HuH-7.5 (cell line): ENCODE measurements at places on chromosomes 16 and 17.
A peak's percentile ranks its signal among the peaks of the same experiment; 100 is the strongest.

GRCh38 chr16:17940584-17941364 is 395.8 kb downstream of the NPIPA8 start:
- DNase-seq, result no peak

- no peak for DNase-seq
Measured at GRCh38 chr16:81040842-81041241, 5.2 kb downstream of the ATMIN start.

GRCh38 chr16:59341368-59341767 is 607.3 kb upstream of the GOT2 start:
- no peak for DNase-seq

DNA sequence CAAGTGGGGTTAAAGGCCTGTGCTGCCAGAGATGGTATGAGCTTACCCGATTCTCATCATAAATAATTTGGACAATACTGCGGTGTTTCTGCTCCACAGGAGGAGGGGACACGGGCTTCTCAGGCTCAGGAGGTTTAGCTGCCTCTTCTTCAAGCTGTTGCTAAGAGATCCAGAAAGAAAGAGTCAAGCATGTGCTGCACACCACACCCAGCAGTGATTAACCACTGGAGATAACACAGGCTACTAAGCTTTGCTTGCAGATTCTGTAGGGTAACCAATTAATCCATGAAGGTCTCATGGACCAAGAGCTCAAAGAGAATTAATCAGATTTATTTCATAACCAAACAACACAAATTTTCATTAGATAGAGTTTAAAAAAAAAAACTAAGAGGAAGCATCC is 56.6 kb downstream of the NCOR1 start:
- DNase-seq, result no peak

- DNase-seq, result no peak
Measured at GRCh38 chr17:4326608-4327007, 39.9 kb downstream of the UBE2G1 start.

GRCh38 chr16:20385844-20386832 is 18.4 kb downstream of the PDILT start:
- DNase-seq, result peak; percentile 34

DNA sequence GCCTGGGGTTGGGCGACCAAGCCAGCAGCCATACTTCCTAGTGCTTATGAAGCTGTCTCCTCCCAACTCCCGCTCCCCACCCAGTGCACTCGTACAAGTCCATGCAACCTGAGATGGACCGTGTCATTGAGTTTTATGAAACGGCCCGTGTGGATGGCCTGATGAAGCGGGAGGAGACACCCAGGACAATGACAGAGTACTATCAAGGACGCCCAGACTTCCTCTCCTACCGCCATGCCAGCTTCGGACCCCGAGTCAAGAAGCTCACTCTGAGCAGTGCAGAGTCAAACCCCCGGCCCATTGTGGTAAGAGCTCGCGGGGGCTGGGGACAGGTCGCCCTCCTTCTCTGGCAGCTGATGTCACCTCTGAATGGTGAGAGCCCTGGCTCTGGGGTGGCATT is 11.0 kb upstream of the KATNB1 start:
- DNase-seq, result no peak

DNA sequence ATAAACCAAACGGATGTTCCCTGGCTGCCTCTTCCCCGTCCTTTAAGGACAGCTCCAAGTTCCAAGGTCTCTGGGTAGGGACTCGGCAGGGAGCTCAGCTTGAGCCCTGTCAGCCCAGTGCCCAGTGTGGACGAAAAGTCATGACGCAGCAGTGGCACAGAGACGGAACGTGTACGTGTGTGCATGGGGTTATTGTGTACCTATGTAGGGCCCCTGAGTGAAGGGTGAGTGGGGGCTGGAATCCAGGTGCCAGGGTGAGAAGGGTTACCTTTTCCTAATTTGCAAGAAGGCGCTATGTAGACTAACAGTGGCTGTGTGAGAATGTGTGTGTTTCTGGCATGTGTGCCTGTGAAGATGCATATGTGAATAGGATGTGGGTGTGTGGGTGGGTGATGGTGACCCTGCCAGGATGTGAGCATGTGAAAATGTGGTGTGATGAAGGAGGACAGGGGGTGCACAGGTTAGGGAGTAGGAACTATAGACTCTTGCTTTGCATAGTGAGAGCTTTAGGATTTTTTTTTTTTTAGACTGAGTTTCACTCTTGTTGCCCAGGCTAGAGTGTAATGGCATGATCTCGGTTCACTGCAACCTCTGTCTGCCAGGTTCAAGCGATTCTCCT is 6.0 kb downstream of the SCN4A start:
- DNase-seq, result no peak

GRCh38 chr17:76293106-76293505 is 15.0 kb downstream of the QRICH2 start:
- no peak for DNase-seq

GRCh38 chr16:29154676-29155121 is 169.8 kb downstream of the LAT start:
- DNase-seq, result no peak

DNA sequence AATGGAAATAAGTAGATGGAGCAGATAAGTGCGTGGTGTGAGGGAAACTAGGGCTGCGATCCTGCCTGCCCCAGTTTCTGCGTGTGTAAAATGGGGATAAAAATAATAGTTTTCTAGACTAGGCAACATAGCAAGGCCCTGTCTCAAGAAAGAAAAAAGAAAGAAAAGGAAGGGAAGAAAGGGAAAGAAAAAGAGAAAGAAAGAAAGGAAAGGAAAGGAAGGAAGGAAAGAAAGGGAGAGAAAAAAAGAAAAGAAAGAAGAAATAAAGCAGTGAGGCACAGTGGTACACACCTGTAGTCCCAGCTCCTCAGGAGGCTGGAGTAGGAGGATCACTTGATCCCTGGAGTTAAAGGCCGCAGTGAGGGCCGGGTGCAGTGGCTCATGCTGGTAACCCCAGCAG is 2.2 kb upstream of the PKMYT1 start:
- DNase-seq, result no peak

DNA sequence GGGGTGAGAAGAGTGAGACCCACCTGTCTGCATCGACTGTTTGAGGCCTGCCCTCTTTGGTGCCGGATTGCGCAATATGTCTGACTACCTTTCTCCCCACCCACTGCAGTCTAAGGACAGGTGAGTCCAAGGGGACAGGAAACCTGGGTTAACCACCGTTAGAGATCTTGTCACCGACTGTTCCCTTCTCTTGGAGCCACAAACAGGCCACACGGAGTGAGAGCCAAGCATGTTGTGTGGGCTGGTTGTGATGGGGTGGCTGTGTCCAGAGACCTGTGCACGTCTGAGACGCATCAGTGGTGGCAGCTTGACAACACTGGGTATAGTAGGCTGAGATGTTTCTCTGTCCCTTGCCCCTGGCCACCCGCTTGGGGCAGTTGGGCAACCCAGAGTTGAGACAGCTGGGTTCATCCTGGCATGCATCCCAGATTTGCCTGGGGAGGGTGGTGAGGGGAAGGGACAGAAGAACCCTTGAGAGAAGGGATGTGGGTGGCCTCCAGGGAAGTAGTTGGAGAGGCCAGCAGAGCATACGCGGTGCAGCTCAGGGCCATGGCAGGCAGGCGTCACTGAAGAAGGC is 21.4 kb downstream of the MPRIP start:
- DNase-seq, result no peak

- no peak for DNase-seq
Measured at GRCh38 chr17:79183043-79183292, 108.3 kb downstream of the ENGASE start.

- DNase-seq, result peak; percentile 82
Measured at GRCh38 chr17:74442670-74443515, 11.0 kb downstream of the GPRC5C start.

GRCh38 chr16:25699069-25699468 is 7.3 kb downstream of the HS3ST4 start:
- DNase-seq, result no peak

DNA sequence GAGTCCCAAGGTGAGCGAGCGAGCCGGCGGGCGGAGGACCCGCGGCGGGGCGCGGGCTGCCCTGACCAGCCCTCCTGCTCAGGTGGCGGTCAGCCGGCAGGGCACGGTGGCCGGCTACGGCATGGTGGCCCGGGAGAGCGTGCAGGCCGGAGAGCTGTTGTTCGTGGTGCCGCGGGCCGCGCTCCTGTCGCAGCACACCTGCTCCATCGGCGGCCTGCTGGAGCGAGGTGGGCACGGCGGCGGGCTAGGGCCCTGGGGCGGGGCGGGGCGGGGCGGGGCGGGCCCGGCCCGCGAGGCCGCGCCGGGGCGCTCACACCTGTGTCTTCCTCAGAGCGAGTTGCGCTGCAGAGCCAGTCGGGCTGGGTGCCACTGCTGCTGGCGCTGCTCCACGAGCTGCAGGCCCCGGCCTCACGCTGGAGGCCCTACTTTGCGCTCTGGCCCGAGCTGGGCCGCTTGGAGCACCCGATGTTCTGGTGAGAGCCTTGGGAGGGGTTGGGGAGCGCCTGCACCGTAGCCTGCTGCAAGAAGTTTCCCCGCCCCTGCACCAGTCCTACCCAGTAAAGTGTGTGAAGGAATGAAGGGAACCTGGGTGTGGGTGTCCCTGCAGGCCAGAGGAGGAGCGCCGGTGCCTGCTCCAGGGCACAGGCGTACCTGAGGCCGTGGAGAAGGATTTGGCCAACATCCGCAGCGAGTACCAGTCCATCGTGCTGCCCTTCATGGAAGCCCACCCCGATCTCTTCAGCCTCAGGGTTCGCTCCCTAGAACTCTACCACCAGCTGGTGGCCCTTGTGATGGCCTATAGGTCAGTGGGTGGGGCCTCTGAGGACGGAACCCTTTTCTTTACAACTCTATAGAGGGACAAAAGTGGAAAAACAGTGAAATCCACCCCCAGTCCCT is 802 bp downstream of the SETD6 start:
- no peak for DNase-seq

DNA sequence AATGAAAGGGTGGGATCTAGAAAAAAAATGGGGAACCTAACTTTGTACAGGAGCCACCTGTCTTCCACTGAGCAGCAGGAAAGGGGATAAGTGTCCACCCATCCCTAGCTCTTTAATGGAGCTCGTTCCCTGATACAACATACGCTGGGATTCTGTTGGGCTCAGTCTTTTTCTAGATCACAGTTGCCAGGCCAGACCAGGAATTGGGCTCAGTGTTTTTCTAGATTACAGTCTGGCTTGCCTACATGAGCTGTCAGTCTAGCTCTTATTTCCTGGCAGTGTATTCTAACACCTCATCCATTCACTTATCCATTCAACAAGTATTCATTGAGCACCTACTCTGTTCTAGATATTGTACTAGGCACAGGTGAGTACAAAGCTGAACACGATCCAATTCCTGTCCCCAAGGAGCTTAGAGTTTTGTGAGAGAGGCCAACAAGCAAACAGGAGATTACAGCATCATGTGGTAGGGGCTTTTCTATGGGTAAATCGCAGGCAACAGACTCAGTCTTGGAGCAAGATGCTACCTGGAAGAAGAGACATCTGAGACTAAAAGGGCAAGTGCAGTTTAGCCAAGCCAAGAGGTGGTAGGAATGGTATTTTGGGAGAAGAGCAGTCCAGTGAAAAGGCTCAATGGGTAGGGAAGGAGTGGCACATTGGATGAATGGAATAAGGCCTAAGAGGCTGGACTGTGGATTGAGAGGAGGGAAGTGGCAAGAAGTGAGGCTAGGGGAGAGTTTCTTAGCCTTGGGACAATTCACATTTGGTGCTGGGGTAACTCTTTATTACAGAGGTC is 138.0 kb upstream of the HS3ST2 start:
- no peak for DNase-seq

DNA sequence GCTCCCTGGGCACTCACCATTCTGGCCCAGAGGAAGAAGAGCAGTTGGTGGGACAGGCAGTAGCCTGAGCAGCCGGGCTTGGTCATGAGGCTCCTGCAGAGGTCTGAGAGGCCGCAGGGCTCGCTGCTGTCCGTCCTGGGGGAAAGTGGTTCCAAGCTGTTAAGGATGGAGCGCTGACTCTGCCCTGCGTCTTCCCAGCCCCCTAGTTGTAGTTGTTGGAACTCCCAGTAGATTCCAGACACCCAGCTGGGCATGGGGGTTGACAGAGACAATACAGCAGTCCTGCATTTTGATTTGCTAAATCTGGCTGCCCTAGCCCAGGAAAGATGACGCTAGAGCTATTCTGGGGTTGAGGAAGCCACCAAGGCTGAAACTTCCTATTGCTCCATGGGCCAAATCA is 7.3 kb downstream of the C16orf89 start:
- DNase-seq, result no peak

- DNase-seq, result no peak
Measured at GRCh38 chr17:45314741-45315647, 1.8 kb downstream of the MAP3K14 start.

GRCh38 chr17:14296166-14296910 is 4.5 kb upstream of the HS3ST3B1 start:
- DNase-seq, result no peak

DNA sequence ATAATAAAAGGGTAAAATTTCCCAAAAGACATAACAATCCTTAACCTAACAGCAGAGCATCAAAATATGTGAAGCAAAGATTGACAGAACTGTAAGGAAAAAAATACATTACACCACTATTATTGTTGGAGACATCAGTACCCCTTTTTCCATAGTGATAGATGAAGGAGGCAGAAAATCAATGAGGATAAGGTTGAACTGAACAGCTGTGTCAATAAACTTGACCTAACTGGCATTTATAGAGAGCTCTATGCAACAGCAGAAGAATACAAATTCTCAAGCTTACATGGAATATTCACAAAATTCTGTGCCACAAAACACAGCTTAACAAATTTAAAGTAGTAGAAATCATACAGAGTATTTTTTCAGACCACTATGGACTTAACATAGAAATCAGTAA is 195.0 kb upstream of the ELAC2 start:
- no peak for DNase-seq

GRCh38 chr16:48409839-48410632 is 24.8 kb upstream of the SIAH1 start:
- DNase-seq, result peak; percentile 48

DNA sequence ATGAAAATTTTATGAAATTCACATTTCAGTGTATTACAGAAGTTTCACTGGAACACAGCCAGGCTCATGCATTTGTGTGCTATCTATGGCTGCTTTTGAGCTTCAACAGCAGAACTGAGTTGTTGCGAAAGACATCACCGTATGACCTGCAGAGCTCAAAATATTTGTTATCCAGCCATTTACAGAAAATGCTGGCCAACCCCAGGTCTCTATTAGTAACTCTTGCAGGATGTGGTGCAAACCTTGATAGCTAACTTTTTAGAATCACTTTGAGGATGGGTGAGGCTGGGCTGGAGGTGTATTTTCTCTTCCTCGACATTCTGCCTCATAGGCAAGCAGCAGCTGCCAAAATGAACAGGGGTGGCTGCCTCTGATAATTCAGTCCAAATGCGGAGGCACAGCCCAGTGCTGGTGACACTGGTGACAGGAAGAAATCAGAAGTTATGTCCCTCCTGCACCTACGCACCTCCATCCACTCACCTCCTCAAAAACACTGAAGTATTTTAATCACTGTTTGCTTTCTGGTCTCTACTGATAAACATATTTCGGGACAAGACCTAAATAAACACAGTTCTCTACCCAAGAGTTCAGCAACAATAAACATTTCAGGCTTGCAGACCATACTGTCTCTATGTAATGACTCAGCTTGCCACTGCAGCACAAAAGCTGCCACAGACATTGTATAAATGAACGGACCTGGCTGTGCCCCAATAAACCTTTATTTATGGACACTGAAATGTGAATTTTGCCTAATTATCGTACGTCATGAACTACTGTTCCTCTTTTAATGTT is 28.5 kb downstream of the ARHGAP17 start:
- peak; percentile 16 for DNase-seq

GRCh38 chr17:63652106-63652505 is 29.9 kb downstream of the MAP3K3 start:
- no peak for DNase-seq
